Calu3 (cell line): ENCODE measurements at places on chromosomes 7 and 10. TPM values are rescaled to one million over a fixed set of nuclear protein-coding genes. Genes with fewer than 3 reads are reported as not detected.

DNA sequence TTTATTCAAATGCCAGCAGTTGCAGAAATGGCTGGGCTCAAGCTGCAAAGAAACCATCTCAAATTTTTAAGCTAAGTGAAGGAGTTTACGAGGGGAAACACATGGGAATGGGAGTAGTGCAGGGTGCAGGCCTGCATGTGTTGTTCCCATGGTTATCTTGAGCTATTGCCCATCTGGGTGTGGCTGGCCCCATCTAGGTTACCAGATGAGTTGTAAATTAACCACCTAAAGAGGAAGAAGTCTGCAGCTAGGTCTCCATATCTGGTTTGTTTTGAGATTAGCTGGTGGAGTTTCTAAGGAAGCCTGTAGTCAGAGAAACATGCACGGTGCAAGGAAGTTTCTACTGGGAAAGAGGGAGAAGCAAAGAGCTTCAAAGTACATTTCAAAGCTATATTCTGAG is 23.3 kb upstream of the STEAP2 start:
- no peak for DNase-seq

DNA sequence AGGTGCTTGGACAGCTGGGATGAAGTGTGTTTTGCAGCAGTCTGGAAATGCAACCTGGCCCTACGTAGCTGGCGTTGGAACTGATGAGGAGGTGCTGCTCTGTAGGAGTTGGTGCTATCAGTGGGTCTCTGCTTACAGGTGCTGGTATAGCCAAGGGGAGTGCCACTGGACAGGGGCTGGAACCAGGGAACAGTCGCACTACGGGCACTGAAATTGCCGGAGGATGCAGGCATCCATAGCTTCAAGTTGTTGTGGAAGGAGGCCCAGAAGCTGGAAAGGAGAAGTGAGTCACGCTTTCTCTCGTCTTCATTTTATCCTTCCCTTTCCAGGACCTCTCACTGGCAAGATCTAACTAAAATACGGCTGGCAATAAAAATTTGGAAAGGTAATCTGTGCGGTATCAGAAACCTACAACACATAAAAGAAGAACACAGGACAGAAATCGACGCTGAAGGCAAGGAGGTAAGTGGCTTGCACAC is 25.8 kb downstream of the MACC1 start:
- DNase-seq: no peak

Gene PPP1R3C
- 5.5 and 7.8 TPM in 2 replicates for total RNA-seq

Gene HTR5A
- not detected in 2 replicates for total RNA-seq

Gene COL1A2
- not detected in 2 replicates for total RNA-seq

Gene STEAP1
- 41.5 and 41.8 TPM in 2 replicates for total RNA-seq

Gene UPK3B
- total RNA-seq: 6.0 and 14.6 TPM in 2 replicates

Gene NKX2-3
- total RNA-seq: not detected in 2 replicates
